ENCODE measurements at places on chromosomes 16 and 17.

- DNase-seq: no peak
These were observed 75.7 kb downstream of the IRF8 start for GRCh38 chr16:85974428-85975375.

- no peak for DNase-seq
These were observed 352.1 kb upstream of the TBX2 start for GRCh38 chr17:61047515-61047914.

GRCh38 chr17:73390221-73390620, 78.4 kb upstream of the CDC42EP4 start:
- DNase-seq: no peak

- no peak for DNase-seq
These were observed 27.1 kb upstream of the SSTR5 start for GRCh38 chr16:1045310-1045992.

- DNase-seq: no peak
These were observed 5.6 kb downstream of the RCVRN start for GRCh38 chr17:9899280-9900043.

DNA sequence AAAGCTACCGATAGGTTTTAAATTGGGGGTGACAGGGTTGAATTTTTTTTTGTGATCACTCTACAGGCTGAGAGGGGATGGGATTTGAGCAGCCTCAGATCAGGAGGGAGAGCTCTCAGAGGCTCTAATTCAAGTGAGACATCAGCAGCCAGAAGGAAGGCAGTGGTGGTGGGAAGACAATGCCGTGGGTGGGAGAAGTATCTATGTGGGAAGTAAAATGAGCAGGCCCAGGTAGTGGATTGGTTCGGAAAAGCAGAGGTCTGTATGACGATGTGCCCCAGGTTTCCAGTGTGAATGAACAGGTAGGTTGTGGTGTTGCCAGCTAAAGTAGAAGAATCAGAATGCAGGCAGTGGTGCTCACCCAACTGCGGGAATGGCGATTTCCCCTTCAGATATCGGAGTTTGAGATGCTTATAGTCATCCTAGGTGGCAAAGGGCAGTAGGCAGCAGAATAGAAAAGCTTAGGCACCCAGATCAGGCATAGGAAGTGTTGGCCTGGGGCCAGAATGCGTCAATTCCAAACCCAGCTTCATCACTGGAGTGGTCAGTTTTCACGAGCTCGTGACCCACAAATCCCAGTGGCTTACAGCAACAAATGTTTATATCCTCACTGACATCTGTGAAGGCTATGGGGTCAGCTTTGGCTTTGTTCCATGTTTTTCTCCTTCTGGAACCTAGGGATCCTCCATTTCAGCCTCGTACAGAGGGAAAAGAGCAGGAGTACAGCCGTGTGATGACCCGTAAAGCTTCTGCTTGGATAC, 24.0 kb downstream of the MEOX1 start:
- DNase-seq: no peak

GRCh38 chr17:32265192-32265923, at the start of gene RHBDL3:
Gene RHBDL3 (plus strand): TSS chr17:32265832. CDS start chr17:32266190, 358 bp downstream.
- no peak for DNase-seq

GRCh38 chr16:68760671-68761275, 23.7 kb downstream of the CDH1 start:
- DNase-seq: peak; percentile 75

- DNase-seq: no peak
These were observed 72.0 kb upstream of the MARCHF10 start for GRCh38 chr17:62880120-62880519.

DNA sequence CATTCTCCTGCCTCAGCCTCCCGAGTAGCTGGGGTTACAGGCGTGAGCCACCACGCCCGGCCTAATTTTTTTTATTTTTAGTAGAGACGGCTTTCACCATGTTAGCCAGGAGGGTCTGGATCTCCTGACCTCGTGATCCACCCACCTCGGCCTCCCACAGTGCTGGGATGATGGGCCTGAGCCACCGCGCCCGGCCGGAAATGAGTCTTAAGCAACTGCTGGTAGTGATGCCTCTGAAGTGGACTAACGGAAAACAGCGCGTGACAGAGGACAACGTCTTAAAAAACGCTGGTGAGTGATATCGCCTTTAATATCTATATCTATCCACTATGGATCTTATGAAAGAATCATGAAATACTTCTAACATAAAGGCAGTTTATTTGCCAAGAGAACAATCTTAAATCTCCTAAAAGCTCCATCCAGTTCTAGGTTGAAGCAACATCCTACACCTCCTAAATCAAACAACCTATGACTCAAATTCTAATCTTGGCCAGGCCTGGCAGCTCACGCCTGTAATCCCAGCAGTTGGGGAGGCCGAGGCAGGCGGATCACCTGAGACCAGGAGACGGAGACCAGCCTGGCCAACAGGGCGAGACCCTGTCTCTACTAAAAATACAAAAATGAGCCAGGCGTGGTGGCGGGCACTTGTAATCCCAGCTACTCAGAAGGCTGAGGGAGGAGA, 69.8 kb downstream of the NXN start:
- DNase-seq: no peak

DNA sequence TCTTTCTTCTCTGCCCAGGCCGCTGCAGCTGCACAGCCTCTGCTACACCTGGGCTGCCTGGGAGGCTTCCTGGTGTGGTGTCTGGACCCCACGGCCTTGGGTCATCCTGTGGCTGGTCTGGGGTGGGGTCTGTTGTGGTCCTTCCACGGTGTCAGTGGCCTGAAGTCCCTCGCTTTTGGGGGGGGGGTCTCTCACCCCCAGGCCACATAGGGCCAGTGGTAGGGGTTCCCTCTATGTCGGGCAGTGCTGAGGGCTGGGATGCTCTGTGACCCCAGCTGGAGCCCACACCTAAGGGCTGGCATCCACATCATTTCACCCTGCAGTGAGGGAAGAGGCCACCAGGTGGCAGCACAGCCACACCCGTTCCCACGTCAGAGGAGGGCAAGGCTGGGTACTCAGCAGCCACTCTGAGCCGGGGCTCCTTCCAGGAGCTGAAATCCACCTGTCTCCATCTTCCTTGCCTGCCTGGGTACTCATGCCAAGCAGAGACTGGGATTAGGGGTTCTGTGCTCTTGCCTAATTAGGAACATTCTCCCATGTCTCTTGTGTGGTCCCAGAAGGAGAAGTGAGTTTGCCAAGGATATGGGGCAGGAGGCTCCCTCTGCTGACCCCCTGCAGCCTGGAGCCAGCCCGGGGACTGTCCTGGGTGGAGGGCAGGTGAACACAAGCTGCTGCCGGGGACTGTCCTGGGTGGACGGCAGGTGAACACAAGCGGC, 13.0 kb downstream of the ENGASE start:
- DNase-seq: peak; percentile 59

DNA sequence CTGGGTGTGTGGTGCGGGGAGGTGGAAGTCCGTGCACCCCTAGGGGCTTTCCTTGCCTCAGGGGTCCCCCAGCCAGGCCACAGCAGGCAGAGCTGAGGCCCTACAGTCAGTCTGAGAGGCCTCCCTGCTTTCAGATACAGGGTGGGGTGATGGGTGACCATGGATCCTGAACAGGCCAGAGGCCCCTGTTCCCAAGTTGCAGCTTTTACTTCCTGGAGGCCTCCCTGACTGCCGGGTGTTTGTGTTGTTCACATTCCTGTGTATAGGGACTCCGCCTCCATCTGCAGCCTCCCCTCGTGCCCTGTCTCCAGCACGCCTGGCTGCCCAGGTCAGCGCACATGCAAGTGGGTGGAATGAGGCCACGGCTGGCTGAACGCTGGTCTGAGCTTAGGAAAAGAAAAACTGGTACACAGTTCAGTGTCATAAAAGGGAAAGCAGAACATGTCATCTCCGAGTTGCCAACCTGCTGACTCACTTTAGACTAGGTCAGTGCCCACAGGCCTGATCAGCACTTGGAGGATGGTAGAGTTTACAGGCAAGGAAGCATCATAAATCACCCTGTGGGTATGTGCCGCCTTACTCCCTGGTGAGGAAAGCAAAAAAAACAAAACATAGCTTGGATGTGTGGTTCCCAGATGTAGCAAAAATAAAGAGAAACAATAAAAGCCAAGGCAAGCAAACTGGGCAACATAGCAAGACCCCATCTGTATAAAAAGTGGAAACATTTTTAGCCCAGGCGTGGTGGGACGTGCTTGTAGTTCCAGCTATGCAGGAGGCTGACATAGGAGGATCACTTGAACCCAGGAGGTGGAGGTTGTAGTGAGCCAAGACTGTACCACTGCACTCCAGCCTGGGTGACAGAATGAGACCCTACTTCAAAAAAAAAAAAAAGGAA, 6.2 kb upstream of the SLC7A6 start:
- no peak for DNase-seq

DNA sequence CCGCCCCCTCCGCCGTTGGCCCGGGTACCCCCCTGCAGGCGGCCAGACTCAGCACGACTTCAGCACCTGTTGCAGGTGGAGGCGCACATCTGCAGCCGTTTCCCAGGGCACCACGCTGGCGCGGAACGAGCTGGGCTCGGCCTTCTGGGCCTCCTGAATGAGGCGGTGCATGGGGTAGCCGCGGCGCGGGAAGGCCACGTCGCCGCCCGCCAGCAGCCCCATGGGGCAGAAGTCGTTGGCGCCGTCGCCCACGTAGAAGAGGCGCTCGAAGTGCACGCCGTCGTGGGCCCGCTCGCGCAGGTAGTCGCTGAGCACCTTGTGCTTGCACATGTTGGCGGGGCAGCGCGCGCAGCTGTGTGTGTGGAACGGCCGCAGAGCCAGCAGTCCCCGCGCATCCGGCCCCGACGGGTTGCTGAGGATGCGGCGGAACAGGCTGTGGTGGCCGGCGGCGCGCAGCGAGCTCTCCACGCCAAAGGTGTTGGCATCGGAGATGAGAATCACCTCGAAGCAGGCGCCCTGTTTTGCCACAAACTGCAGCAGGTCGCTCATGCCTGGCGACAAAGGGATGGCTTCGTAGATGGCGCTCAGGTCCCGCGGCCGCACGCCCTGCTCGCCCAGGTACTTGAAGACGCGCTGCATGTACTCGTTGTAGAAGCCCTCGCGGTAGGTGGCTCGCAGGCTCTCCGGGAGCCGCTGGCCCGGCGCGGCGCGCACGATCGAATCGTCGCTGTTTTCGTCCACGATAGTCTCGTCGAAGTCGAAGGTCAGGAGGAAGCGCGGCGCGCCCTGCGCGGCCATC, 6.2 kb downstream of the PHOSPHO1 start:
- DNase-seq: no peak

DNA sequence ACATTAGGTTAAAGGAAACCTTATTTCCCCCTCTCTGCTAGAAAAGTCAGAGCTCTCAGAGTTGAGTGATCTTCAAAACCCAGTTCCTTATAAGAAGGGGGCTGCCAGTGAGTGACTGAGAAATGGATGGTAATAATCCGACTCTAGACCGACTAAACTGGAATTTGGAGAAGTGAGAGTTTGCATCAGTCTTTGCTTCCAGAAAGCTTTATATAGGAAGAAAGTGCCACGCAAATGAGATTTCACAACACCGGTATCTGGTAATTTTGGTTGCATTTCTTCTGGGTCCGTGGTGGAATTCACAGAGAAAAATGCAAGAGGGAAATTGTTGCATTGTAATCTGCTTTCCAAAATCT, 271.4 kb downstream of the MAF start:
- no peak for DNase-seq

DNA sequence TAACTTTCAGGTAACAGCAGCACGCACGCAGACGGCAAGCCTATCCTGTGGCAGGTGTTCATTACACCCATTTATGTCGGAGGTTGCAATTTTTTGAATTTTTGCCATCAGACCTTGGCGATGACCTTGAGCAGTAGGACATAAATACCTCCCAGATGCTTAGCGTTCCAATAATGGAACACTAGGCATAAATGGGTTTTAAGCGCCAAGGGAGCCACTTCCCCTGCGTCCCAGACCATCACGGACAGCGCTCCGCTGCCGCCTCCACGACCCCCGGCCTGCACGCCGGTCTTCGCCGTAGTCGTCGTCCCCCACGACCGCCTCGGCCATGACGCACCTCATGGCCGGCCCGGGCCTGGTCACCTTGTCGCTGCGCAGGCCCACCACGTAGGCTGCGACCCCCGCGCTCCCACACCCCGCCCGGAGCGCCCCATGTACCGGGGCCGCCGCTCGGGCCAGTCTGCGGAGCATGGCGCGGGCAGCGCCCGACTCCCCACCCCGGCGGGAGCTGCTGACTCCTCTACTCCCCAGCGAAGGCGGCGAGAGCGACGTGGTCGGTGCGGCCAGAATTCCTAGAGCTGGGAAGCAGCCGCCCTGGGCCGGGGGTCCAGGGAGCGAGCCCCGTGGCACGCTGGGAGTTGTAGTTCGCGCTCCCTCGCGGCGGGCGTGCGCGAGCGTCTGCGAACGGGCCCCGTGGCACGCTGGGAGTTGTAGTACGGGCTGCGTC, 22.7 kb downstream of the TMEM235 start:
- DNase-seq: peak; percentile 71

GRCh38 chr17:7716901-7717755, at the start of gene DNAH2:
Gene DNAH2 (plus strand): TSS chr17:7717744. CDS start chr17:7719735, 1,991 bp downstream.
- peak; percentile 76 for DNase-seq

- DNase-seq: no peak
These were observed 8.3 kb downstream of the NDUFAF8 start for GRCh38 chr17:81247339-81247990.

GRCh38 chr17:9023392-9024218, 2.3 kb downstream of the NTN1 start:
- DNase-seq: no peak

DNA sequence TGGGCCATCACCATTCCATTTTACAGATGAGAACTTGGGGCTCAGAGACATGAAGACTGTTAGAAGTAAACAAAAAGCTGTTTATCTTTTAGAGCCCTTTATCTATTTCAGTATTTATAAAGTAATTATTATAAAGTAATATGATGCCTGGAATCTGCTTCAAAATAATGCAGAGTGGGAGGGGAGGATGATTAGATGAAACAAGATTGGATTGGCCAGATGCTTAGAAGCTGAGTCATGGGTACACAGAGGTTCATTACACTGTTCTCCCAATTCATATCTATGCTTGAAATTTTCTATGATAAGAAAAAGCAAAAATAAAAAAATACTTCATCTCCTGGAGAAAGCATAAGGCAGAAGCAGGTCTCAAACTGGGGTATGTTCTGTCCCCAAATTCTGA, 29.4 kb downstream of the TOM1L2 start:
- DNase-seq: no peak

DNA sequence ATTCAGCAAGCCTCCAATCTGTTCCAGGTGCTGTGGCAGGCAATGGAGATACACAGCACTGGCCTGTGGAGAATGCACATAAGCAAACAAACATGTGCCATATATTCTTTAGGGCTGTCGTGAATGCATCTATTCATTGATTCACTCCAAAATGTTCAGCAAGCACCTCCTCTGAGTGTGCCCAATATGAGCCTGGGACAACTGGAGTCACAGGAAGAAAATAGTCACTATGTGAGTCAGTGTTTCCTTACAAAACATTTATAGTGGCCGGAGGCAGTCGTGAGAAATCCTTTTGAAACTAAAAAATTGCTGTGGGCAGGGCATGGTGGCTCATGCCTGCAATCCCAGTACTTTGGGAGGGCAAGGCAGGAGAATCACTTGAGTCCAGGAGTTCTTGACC, 310.1 kb downstream of the CA10 start:
- DNase-seq: no peak
